ENCODE measurements at places on chromosomes 13 and 19.

DNA sequence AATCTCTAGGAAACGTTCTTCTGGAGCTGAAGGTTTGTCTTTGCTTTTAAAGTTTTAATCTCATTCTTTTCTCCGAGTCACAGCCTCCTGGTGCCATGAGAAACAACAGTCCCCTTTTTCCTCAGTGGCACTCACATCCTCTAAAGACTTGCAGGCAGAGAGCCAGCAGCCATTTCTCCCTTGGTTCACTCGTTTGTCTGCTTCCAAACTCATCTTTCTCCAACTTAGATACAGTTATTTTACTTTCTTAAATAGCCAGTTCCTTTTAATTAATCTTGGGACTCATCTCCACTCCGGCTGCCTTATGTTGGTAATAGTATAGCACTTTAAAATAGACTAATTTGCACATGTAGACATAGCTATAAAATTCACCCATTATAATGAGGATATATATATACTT, 555.2 kb downstream of the FGF9 start:
- DNase-seq: no peak

GRCh38 chr13:20699715-20700114, 3.8 kb upstream of the IL17D start:
- no peak for DNase-seq

GRCh38 chr19:16266586-16266942, 58.1 kb upstream of the KLF2 start:
- no peak for DNase-seq

GRCh38 chr13:64718116-64718515, 2512.0 kb downstream of the PCDH9 start:
- no peak for DNase-seq

DNA sequence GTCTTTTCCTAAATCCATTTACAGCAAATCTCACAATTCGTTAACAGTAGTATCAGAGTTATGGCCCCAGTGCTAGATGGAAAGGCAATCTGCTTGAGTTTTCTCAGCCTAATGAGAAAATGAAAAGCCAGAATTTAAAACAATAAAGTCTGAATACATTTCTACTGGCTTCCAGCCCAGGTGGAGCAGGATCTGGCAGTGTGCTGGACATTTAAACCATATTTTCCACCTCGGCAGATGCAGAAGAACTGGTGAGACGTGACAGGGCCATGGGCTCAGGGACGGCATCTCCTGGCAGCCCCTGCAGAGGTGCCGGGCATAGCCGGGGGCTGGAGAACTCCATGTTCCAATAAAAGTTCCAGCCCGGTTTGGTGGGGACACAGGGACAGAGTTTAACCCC, 7.1 kb downstream of the SMIM7 start:
- no peak for DNase-seq

GRCh38 chr19:7924651-7925170, 1.2 kb downstream of the CTXN1 start:
- DNase-seq: no peak

GRCh38 chr19:16527971-16528521, 14.2 kb downstream of the CHERP start:
- DNase-seq: no peak

DNA sequence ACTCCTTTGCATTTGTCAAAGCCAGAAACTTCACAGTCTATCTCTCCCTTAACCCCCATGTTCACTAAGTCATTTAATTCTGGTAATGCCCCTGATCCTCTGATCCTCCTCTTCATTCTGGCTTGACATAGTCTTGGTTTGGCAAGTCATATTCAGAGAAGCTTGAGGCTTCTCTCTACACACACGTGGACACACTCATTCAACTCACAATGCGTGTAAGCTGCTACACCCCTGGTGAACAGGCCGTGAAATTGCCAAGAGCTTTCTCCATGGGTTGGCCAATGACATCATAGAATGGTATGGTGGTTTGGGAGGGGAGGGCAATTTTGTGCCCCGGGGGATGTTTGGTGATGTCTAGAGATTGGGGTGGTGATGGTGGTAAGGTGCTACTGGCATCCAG, 47.9 kb upstream of the FLT1 start:
- no peak for DNase-seq

Measured in smooth muscle cell of the brain vasculature (primary cell).